ENCODE measurements at places on chromosomes 16 and 17.

DNA sequence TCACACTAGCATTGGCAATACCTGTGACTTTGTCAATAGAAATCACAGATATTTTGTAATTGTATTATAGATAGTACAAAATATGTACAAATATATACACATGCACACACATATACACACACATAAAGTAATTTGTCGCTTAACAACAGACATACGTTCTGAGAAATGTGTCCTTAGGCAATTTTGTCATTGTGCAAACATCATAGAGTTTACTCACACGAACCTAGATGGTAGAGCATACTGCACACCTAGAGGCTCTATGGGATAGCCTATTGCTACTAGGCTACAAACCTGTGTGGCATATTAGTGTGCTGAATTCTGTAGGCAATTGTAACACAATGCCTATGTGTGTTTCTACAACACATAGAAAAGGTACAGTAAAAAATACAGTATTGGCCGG is 11.0 kb downstream of the UNC119 start:
- no peak for DNase-seq

DNA sequence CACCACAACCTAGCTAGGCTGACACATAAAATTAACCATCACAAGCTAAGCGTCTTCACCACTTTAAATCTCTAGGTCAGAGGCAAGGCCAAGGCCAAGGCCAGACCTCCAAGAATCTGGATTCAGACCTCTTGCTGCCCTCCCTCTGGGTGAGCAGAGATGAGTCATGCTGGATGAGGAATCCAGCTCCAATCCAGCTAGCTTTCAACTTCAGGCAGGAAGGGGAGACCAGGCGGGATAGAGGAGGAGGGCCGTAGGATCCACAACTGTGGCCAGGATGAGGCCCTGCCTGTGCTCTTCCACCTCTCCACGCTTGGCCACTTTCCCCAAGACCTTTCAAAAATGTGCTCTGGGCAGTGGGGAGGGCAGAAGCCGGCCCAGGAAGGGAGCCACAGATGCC is 14.7 kb downstream of the LRRC75A start:
- no peak for DNase-seq

- DNase-seq = no peak
Measured at GRCh38 chr17:45228763-45229539, 7.3 kb downstream of the FMNL1 start.

DNA sequence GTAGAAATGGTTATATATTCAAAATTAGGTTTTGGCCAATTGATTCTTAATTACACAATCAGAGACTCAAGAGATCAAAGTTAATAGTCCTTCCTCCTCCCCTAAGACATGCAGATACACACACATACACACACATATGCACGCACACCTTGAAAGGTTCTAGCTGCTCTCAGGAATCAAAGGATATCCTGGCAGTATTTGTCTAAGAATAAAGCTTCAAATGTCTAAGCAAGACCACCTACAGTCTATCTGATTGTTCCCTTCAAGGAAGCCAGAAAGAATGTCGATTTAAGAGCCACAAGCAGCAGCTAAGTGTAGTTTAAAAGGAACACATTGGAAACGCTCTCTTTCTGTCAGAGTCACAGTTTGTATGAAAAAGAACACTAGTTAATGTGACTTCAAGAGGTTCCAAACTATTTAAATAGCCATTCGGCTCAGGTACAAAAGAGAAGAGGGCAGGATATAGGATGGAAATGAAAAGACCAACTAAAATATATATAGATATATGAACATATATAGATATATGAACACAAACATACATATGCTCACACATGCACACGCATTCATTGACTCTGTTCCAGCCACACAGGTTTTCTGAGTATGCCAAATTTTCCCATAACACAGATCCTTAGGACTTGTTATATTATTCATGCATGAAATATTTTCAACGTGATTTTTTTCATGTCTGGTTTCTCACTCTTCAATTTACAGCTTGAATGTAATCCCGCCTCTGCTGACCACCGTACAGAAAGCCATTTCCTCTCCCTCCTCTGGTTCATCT is 79.0 kb downstream of the CDH8 start:
- no peak for DNase-seq
